ENCODE measurements at places on chromosomes 13 and 19.

GRCh38 chr19:16085115-16085514 lies 8.8 kb downstream of the TPM4 start:
- DNase-seq: no peak

GRCh38 chr13:41456768-41457588 lies at the start of gene RGCC:
Gene RGCC, plus strand, starts transcription at chr13:41457550. Its CDS starts 158 bp downstream, at chr13:41457708.
- DNase-seq: no peak

- DNase-seq: no peak
These were observed 4.7 kb upstream of the CACTIN start for GRCh38 chr19:3631053-3631861.

- no peak for DNase-seq
These were observed 136.3 kb upstream of the VSTM2B start for GRCh38 chr19:29389495-29389894.

GRCh38 chr19:50000038-50000840 lies 24.9 kb downstream of the VRK3 start:
- no peak for DNase-seq
